Islet precursor cell (in vitro differentiated cells): ENCODE measurements at places on chromosomes 5 and 9.

DNA sequence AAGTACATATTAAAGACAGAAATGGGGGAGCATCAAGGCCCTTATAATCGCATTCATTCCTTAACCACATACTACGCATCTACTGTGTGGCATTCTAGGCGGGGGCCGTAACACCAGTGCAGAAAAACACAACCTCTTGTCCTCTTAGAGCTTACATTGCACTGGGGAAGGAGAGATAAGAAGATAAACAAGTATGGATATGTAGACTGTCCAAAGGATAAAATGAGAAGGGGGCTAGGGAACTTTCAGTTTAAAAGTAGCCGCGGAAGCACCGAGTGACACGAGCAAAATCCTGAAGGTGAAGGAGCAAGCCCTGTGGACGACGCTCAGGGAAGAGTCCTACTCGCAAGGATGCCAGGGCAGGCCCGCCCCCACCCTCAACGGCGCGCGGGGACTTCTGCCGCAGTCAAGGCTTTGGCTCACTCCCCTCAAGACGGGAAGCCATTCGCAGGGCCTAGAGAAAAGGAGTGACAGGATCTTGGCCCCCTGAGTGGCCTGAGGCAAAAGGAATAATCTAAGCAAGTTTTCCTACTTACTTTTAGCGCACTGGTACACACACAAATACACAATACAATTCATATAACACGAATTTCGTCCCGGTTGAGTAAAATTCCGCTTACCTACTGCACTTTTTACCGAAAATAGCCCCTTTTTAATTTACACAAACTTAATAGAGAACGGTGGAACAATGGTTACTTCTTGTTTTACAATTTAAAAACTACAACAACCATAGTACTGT, 1.3 kb upstream of the NIPBL start:
- peak; percentile 90 for DNase-seq

- no peak for DNase-seq
Observed at GRCh38 chr5:102718819-102719218, 36.3 kb upstream of the PAM start.

- no peak for DNase-seq
Observed at GRCh38 chr9:68455451-68455850, 85.2 kb downstream of the TMEM252 start.

- DNase-seq = peak; percentile 77
Observed at GRCh38 chr9:129351058-129351641, 173.1 kb upstream of the IER5L start.

DNA sequence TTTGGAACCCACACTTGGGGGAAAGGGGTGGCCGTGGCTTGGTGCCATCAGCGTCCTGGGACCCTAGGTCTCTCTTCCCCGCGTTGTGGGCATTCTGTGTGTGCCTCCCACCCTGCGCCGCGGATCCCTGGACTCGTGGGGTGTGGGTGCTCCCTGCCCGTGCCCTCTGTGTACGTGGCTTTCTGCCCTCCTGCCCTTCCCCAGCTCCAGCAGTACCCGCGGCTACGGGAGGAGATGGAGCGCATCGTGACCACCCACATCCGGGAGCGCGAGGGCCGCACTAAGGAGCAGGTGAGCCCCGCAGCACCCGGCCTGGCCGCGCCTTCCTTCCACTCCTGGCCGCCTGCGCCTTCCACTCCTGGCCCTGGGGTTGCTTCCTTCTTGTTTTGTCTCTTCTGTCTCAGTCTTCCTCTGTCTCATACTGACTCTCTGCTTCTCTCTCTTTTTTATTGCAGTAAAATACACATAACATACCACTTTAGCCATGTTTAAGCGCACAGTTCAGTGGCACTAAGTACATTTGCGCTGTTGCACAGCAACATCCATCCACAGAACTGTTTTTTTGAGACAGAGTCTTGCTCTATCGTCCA, 30.7 kb downstream of the DNM1 start:
- DNase-seq = no peak

DNA sequence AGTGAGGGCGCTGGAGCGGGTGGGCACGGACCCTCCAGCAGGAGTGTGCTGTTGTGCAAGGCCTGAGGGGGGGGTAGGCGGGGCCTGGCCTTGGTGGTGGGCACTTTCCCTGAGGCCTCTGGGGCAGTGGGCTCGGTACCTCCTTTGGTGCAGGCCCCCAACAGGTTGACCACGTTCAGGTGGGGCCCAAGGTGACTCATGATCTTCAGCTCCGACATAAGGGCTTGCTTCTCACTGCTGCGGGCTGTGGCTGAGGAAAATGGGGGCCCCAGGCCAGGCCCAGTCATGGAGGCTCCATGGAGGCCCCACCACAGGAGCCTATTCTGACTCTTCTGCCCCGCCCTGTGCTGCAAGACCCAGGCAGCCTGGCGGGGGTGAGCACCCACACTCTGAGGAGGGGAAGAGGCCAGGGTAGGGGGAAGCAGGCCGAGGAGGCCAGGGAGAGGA, 31.5 kb downstream of the PDGFRB start:
- DNase-seq = no peak

DNA sequence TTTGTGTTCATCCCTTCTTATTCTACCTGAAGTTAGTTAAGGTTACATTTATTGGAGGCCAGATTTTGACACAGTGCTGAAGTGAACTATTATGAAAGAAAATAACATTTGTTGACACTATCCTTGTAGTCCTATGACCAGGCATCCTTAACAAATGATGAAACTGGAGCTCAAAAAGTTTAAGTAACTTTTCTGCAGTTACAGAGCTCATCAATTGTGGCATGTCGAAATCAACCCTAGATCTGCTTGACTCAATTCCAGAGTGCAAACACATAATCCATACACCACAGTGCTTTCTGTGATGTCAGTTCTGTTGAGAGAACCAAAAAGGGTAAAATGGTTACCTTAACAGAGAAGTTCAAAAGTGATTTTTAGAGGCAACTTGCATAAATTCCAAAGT, 28.6 kb downstream of the KCNN2 start:
- no peak for DNase-seq

DNA sequence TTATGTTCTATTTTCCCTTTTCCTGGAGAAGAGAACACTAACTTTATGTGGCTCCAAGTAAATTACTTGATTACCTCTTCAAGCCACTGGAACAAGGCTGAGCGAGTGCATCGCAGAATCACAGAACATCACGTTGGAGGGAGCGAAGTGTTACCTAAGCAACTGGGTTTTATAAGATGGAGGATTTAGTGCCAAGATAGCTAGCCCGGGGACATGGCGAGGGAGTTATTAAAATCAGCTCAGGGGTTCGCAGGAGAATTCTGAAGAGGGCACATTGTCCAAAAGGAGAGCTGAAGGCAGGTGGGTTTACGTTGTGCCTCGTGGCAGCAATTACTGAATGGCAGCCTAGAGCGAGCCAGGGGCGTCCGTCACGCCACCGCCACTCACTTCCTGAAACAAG, 563.2 kb upstream of the ADAMTS16 start:
- no peak for DNase-seq

DNA sequence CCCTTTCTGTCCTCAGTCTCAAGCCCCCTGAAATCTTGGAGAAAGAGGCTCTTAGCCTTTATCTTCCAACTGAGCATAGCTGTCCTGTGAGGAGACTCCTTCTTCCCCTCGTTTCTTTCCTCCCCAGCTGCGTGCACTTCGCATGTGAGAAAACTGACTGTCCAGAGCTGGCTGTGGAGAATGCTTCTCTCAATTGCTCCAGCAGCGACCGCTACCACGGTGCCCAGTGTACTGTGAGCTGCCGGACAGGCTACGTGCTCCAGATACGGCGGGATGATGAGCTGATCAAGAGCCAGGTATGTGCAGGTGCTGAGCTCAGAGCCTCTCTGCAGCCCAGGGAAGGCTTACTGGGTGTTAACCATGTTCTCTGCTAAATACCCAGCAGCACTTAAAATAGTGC, 190.8 kb downstream of the PAPPA start:
- no peak for DNase-seq

GRCh38 chr5:51387884-51388275, 4.6 kb downstream of the ISL1 start:
- DNase-seq = peak; percentile 85

DNA sequence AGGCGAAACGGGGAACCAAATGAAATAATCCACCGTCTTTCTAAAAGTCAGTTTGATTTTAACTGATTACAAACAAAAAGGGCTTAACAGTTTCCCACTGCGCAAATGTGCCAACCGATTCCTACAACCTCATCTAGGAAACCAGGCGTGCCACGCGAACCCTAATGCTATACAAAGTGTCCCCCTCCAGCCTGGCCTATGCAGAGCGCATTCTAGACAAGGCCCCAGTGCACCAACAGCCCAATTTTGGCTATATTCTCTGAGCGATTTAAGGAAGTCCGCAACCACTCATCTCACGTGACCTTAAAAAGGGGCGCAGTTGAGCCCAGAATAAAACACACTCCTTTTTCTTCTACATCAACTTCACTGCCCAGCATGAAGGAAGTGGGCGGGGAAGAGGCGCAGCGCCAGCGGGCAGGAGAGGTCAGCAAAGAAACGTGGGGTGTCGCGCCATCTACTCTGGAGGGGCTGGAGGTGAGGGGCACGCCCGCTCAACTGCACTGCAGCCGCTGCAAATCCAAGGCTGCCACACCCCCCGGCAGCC, 779 bp downstream of the FAM13B start:
- DNase-seq = peak; percentile 56

DNA sequence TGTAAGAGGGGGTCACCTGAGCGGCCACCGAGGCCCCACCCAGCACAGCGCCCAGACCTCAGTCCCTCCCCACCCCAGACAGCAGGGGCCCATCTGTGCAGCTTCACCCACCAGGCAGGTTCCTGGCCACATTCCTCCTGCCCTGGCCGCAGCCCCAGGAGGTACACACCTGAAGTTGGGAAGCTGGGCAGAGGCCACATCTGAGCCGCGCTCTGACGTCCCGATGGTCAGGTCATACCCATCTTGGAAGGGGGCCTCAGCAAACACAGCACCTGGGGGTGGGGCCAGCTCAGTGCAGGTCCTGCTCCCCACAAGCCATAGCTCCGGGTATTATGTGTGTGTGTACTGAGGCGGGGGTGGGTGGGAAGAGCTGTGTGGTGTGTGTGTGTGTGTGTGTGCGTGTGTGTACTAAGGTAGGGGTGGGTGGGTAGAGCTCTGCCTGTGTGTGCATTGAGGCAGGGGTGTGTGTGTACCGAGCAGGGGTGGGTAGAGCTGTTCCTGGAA, 5.6 kb downstream of the SPOUT1 start:
- no peak for DNase-seq

DNA sequence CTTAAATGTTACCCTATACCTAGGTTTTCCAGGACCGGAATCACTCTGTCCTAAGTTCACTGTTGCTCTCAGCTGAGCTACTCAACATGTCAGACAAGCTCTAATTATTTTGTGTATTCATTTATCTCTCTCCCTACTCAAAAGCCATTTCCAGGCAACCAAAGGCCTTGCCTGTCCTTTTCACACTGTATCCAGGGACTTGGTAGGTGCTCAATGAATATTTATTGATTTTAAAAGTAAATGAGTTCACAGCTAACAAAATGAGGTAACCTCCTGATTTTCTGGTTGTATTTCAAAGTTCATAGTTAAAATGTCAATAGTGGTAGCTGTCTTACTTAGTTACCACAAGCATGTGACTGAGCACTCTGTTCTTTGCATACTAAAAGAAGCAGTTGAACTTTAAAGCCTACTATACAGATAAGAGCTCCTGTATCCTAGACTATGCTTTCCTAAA, 522.2 kb downstream of the ACTL7B start:
- DNase-seq = no peak

GRCh38 chr9:87445646-87446045, 52.0 kb upstream of the DAPK1 start:
- DNase-seq = no peak

- DNase-seq = no peak
Observed at GRCh38 chr9:106922026-106922425, 59.1 kb downstream of the ZNF462 start.

- peak; percentile 68 for DNase-seq
Observed at GRCh38 chr5:7759951-7760580, 90.9 kb downstream of the CFAP90 start.

GRCh38 chr9:82553654-82554366, 509.1 kb downstream of the RASEF start:
- peak; percentile 61 for DNase-seq

DNA sequence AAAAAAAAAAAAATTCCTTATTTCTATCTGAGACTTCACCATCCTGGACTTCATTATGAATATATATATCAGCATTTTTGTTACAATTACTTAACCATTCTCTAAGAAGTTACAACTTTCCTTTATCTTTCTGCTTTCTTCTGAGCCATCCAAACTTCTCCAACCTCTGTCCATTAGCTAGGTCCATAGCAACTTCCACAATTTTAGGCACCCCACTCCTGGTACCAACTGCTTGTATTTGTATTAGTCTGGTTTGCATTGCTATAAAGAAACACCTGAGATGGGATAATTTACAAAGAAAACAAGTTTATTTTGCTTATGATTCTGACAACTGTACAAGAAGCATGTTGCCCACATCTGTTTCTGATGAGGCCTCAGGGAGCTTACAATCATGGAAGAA, 182.1 kb downstream of the CDH9 start:
- no peak for DNase-seq

DNA sequence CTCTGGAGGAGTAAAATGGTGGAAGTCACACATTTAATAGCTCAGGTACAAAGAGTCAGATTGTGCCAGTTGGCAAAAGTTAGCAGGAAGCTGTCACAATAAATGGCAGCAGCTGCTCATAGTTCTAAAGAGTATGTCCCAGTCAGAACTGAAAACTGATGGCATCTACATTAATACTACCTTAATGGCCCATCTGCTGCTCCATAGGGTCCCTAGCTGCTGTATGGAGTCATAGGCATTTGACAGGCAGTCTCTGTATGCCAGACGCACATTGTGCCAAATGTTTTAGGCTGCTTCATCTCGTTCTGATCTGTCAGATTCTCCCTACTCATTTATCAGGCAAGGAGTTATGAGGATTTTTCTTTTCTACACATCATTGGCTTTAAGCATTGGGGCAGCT, 515.8 kb upstream of the ARRDC3 start:
- no peak for DNase-seq

GRCh38 chr5:92909602-92909962, 671.4 kb downstream of the NR2F1-AS1 start:
- DNase-seq = peak; percentile 59

DNA sequence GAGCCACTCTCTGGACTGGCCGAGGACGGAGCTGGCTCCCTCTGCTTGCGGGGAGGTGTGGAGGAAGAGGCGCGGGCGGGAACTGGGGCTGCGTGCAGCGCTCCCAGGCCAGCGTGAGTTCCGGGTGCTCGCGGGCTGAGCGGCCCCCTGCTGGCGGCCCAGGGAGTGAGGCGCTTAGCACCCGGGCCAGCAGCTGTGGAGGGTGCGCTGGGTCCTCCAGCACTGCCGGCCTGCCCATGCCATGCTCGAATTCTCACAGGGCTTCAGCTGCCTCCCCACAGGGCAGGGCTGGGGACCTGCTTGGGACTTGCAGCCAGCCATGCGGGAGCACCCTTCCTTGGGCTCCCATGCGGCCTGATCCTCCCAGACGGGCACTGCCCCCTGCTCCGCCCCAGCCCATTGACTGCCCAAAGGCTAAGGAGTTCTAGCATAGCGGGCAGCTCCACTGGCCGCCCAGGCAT, 416.9 kb downstream of the MRPS30 start:
- DNase-seq = peak; percentile 41

GRCh38 chr5:10343486-10343885, 10.0 kb upstream of the MARCHF6 start:
- no peak for DNase-seq
